ENCODE measurements at places on chromosomes 3 and 15. TPM values are rescaled to one million over a fixed set of nuclear protein-coding genes. Genes with fewer than 3 reads are reported as not detected.

DNA sequence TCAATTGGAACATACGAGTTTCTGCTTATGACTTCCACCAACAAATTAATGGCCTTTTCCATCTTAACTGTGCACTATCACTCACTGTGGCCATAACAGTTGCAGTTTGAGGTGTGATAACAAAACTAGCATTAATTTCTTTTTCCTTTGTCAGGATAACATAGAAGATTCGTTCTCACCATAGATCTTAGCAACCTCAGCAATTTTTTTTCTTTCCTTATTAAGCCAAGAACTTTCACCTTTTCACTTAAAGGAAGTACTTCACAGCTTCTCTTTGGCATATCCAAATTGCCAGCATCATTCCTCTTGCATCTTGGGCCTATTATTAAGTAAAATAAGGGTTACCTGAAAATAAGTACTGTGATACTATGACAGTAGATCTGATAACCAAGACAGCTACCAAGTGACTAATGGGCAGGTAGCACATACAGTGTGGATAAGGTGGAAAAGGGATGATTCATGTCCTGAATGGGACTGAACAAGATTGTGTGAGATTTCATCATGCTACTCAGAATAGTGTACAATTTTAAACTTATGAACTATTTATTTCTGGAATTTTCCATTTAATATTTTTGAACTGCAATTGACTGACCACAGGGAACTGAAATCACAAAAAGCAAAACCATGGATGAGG, 46.6 kb downstream of the CEP70 start:
- no peak for DNase-seq

- DNase-seq: no peak
Observed at GRCh38 chr3:89184151-89184995, 77.0 kb downstream of the EPHA3 start.

GRCh38 chr3:86234506-86235254, 756.3 kb downstream of the VGLL3 start:
- no peak for DNase-seq

DNA sequence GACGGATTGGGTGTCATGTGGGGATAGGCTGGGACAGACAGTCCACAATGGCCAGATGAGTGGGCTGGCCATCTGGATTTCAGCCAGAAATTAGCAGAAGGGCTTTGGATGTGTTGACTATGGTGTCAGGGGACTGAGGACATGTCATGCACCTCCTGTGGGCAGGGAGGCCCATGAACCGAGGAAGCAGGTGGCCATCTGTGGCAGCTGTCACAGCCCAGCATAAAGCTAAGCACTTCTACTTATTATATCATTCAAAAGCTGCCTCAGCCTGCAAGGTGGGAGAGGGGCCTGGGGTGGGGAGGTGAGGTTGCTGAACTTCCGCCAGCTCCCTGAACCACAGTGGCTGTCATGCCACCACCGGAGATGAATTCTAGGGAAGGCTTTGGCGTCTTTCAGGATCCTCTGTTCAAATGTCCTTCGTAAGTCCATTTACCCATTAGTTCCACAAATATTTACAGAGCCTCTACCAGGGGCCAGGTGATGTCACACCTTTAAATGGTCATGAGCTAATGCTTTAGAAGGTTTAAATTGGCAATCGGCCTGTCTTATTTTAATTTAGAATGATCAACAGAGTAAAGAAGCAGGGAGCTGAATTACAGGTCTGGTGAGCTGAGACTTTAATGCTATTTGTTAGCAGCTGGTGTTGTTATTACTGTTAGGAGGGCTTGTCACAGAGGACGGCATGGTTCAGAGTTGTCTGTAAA, 23.6 kb upstream of the CAV3 start:
- DNase-seq: no peak

GRCh38 chr15:24318981-24319380, 356.6 kb upstream of the NPAP1 start:
- no peak for DNase-seq

FILIP1L gene
- total RNA-seq: 19.4 TPM

- no peak for DNase-seq
Observed at GRCh38 chr3:137764001-137764433, at the start of gene SOX14. Gene SOX14 (plus strand): TSS chr3:137764315. CDS start chr3:137764785, 470 bp downstream.

GRCh38 chr15:64610257-64610919, 150.0 kb downstream of the ZNF609 start:
- no peak for DNase-seq

GRCh38 chr3:150315721-150316120, 92.4 kb upstream of the TSC22D2 start:
- DNase-seq: no peak

IQCF5 gene
- total RNA-seq: not detected

GRCh38 chr3:31752305-31753049, 219.8 kb downstream of the STT3B start:
- no peak for DNase-seq

DNA sequence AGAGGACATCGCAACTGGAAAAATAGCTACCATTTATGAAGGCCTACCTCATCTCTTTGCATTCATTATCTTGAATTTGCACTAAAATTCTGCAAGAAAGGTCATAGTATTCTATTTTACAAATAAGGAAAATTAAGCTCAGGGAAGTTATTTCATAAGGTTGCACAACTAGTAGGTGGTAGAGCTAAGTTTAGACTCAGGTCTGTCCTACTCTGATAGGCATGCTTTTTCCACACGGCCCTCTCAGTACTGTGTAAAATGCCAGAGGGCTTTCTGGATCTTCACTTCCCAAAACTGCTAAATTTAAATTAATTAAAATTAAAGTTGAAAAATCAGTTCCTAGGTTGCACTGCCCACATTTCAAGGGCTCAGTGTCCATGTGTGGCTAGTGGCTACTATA, 18.3 kb downstream of the MAP2K1 start:
- no peak for DNase-seq
